ENCODE measurements at places on chromosomes 16 and 17.

- no peak for DNase-seq
Measured at GRCh38 chr17:62824290-62825131, 16.4 kb upstream of the MARCHF10 start.

DNA sequence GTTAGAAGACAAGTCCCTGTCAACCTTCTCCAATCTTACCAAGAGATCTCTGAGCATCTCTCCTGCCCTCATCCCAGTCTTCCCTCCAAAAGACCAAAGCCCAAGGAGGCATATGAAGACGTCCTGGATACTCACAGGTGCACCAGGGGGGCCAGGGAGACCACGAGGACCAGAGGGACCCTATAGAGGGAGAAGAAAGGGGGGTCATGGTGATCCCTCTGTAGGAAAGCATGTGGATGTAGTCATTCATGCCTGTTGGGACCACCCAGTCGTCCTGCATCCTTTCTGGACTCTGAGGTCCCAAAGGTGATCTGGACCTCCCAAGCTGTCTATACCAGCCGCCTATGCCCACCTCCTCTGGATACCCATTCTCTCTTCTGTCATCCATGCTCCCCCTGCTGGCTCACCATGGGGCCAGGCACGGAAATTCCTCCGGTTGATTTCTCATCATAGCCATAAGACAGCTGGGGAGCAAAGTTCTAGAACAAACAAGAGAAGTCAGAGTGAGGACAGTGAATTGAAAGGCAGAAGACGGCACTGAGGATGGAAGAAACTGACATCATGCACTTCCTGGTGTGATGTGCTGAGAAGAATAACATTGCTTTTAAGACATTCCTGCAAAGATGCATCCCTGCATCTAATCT, 3.3 kb downstream of the COL1A1 start:
- no peak for DNase-seq

DNA sequence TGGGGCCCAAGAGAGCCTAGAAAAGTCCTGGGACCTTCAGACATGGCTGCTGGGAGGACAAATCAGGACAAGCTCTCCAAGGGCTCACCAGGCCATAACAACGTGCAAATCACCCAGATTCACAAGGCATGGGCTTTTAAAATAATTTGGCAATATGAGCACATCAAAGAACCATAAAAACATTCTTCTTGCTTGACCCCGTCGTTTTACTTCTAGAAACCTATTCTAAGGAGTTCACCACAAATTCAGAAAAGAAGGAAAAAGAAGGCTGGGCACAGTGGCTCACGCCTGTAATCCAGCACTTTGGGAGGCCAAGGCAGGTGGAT, 12.1 kb upstream of the MT3 start:
- no peak for DNase-seq

DNA sequence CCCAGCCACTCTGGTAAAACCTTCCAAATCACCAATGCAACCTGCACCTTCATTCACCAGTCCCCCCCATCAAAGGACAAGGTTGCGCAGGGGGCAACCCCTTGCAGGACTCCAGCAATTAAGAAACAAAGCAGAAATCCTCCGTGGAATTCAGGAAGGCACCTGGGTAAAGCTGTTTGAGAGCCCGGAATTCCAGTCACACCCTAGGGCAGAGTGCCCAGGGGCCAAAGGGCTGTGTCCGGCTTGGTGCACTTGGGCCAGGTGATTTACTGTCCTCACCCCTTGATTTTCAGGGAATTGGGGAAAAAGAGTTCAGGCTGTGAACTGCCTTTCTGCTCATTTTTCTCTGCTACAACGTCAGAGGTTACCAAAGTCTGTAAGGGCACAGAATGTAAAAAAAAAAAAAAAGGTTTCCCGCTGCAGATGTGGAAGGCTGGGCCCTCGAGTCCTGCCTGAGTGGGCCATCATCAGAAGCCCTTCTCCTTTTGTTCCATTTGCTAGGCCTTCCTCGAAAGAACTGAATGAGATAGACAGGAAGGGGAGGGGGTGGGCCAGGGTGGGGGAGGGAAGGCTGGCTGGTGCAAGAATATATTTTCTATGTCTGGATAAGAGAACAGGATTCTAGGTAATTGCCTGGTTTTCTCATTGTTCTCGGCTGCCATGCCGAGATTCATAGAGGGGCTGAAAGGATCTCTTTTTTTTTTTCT, 266.5 kb upstream of the PSMD7 start:
- no peak for DNase-seq

DNA sequence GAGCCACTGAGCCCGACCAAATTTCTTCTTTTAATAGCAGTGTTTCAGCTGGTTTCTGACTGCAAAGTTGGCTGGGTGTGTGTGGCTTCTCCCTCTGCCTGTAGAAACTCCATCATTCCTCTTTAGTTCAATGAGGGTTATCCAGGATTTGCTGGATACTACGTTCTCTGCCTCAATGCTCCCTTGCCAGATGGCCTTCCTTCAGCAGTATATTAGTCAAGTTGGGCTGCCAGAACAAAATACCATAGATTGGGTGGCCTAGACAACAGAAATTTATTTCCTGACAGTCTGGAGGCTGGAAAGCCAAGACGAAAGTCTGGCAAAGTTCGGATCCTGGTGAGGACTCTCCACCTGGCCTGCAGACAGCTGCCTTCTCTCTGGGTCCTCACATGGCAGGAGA, 103.7 kb downstream of the NOG start:
- no peak for DNase-seq

DNA sequence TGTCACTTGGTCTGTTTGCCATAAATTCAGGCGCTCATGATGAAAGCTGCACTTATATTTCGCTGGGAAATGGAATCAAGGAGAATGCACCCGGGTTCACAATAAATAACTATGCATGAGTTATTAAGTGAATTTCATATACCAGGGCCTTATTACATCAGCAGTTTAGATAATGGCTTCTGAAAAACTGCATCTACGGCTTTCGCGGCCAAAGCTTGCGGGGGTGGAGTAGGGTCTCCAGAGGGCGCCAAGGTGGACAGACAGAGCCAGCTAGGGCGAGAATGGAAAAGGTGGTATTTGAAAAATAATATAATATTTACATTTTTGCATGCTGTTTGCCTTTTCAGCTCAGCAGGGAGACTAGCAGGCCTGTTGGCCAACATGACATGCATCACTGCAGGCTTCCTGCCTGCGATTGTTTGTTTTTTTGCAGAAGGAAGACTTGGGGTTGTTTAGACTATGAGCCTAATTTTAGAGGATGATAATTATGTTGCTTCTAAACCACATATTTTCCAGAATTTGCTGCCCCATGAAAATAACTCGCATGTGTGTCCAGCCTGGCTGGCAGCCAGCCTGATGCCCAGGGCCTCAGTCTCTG, 173.8 kb upstream of the IRX3 start:
- no peak for DNase-seq

DNA sequence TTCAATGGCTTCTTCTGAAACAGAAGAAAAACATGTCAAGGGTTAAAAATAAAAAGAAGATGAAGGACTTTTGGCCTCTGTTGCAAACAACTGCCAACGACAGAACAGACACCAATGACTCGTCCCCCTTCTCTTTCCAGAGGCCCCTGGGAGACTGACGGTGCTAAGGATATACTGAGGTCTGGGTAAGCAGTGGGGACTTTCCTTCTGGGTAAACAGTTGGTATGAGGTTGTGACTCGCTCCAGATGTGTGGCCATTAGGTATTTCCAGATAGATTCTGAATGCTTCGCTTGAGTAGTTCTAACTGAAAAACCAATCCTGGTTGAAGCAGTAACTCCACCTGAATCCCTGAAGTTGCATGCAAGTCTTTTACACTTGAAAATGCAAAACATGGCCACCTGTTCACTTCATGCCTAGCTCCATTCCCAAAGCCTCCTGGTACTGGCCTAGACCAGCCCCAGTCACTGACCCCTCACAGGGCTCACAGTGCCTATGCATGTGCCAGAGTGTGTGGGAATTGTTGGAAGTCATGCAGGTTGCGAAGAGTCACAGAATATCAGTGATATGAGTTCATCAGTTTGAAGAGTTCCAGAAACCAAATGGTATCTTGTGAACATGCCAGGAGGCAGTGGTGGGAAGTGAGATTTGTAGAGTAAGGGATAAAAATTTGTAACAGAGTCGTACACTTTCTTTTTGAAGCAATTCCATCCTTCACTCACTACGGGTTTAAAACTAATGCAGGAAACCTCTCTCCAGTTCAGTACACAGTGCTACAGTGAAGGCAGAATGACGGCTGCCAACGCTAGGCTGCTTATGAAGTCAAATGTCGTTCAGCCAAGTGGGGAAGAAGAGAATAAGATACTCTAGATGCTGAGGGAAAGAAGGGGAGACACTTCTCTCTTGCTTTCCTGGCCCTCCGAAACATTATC, 217.8 kb downstream of the ZFHX3 start:
- DNase-seq = no peak

GRCh38 chr16:30526137-30526822, at the start of gene ZNF768:
Gene ZNF768, minus strand, starts transcription at chr16:30526566. Its CDS starts 153 bp downstream, at chr16:30526413.
- no peak for DNase-seq

GRCh38 chr16:85625053-85625452, 11.9 kb downstream of the GSE1 start:
- no peak for DNase-seq

DNA sequence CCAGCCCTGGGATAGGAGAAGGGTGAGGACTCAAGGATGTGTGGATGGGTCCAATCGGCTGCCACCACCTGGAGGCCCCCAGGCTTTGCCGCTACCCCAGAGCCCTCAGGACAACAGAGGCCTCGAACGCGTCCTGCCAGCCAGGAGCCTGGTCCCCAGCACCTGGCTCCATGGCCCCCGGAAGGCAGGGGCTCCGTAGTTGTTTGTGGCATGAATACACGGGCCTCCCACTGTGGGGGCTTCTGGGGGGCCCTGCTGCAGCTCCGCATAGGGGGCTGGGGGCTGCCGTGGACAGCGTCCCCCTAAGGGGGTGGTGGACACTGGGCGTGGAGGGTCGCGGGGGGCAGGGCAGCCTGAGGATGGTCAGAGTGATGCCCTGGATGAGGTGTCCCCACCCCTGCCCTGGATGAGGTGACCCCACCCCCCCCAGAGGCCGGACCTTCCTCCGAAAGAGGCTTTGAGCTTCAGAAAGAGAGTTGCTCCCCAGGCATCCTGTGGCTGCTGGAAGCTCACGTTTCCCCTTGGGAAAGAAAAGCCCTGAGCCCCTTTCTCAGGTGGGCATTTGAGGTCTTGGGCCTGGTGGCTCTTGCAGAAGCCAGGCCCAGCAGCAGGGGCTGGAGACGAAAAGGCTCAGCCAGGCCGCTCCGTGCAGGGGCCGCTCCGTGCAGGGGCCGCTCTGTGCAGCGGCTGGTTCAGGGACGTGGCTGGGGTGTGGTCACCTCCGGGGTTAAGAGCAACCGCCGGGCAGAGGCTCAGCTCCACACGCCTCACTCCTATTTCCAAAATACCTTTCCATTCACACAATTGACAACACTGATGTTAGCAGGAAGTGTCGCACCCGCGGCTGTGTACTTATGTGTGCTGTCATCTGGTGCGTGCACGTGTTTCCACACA, 40.3 kb upstream of the GNG13 start:
- no peak for DNase-seq

DNA sequence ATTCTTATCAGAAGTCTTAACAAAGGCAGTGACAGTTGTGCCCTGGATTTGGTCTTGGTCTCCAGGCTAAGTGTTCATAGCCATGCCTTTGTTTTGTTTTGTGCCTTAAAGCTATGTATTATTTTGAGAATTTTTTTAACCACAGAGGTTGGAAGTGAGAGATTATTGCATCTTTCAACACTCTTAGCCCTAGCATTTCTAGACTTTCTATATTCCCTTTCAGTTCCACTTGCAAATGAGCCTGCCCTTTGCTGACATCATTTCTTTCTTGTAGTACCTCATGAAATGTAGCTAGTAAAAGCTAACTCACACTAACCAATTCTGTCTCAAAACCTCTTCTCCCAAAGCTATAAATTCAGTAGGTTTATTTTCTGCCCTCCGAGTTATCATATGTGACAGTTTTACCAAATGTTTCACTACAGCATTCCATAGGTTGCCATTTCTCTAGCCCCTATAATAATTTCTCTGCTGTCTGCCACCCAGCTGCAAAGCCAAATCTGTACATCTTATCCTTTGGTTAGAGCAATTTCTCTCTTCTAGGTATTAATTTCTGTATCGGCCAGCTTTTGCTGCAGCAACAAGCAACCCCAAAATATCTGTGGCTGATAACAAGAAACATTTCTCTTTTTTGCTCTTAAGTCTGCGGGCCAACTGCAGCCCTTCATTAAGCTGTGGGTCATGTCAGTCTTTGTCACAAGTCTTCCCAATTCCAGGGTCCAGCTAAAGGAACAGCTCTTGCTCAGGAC, 14.2 kb upstream of the CCL1 start:
- DNase-seq = peak; percentile 59

- no peak for DNase-seq
Measured at GRCh38 chr17:40093580-40094201, 6.7 kb downstream of the NR1D1 start.

- no peak for DNase-seq
Measured at GRCh38 chr16:64153718-64154117, 968.1 kb downstream of the CDH11 start.

GRCh38 chr16:12195296-12195695, 218.8 kb downstream of the SNX29 start:
- DNase-seq = no peak

DNA sequence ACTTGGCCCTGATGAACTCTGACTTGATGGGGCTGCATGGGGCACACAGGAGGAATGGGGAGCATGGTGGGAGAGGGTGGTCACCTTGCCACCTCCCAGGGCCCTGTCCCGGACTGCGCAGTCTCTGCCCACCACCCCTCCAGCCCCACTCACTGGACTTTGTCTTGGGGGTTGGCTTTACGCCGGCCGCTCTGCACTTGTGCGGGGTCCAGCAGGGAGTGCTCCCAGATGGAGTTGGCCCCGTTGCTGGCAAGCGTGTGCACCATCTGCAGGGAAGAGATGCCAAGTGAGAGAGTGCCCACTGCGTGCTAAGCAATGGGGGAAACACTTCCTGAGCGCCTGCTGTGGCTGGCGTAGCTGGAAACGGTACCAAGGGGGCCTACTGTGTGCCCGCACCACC, 6.7 kb downstream of the GIT1 start:
- no peak for DNase-seq

- DNase-seq = no peak
Measured at GRCh38 chr16:2157480-2158261, 2.1 kb downstream of the TRAF7 start.

DNA sequence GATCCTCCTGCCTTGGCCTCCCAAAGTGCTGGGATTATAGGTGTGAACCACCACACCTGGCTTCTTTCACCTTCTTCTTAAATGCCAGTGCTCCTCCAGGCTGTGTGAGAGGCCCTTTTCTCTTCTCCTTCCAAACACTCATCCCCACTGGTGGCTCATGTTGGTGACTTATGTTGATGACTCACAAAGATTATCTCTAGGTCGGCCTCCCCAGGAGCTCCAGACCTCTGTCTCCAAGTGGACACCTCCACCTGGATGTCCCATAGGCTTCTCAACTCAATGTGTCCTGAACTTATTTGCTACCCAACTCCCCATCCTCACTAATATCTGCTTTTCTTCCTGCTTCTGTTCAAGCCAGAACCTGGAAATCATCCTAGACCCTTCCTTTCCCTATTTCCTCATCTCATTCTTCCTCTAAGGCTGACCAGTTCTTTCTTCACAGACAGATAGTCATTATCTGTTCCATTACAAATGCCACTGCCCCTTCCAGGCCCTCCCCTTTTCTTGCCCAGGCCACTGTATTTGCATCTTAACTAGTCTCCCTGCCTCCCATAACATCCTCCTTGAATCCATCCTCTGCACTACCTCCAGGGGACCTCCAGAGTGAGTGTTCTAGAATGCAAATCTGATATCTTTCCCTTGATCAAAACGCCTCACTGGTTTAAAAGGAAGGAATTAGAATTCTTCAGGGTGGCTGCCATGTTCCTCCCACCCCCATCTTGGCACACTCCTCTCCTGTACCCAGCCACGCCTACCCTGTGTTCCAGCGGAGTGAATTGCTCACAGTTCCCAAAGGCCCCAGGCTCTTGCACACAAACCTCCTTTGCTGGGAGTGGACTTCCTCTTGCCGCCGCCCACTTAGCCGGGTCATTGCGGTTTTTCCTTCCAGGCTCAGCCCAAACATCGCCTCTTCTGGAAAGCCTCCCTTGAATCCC, 34.8 kb upstream of the FBXO47 start:
- no peak for DNase-seq

Data from GM12864 (cell line).